ENCODE measurements at places on chromosomes 16 and 17.

GRCh38 chr16:77116856-77117255 lies 74.1 kb upstream of the MON1B start:
- DNase-seq, result no peak

- DNase-seq, result no peak
These were observed 30.3 kb upstream of the PHOSPHO1 start for GRCh38 chr17:49260817-49261291.

- no peak for DNase-seq
These were observed 17.3 kb upstream of the LASP1NB start for GRCh38 chr17:38907930-38908675.

DNA sequence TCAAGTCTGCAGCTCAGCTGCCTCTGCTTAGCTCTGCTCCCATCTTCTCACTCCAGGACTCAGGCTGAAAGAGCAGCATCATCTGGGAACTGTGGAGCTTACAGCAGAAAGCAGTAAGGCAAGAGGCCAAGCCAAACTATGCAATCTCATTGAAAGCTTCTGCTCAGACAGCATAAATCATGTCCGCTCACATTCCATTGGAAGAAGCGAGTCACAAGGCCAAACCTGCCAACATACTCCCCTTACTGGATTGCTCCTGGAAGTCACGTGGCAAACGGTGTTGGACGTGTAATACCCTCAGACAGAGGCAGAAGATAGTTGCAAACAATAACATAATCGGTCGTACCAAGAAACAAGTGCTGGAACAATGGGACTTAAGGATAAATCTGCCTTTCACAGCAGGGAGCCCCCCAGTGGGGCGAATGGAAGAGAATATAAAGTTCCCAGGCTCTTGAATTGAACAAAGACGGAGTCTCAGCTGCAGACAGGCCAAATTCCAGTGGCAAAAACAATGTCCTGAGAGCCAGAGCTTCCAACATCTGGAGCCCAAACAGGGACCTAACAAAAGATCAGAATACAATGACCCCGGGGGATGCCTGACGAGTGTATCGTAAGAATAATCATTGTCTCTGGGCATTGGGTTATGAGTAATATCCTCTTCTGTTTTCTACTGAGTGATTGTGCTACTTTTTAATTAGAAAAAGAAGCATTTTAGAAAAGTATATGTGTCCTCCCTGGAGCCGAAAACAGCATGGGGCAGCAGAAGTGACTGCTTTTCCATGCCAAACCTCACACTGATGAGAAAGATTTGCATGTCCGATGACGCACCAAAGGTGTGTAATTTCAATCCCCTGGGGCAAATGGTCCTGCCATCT lies 68.4 kb downstream of the CMC2 start:
- peak; percentile 96 for DNase-seq

DNA sequence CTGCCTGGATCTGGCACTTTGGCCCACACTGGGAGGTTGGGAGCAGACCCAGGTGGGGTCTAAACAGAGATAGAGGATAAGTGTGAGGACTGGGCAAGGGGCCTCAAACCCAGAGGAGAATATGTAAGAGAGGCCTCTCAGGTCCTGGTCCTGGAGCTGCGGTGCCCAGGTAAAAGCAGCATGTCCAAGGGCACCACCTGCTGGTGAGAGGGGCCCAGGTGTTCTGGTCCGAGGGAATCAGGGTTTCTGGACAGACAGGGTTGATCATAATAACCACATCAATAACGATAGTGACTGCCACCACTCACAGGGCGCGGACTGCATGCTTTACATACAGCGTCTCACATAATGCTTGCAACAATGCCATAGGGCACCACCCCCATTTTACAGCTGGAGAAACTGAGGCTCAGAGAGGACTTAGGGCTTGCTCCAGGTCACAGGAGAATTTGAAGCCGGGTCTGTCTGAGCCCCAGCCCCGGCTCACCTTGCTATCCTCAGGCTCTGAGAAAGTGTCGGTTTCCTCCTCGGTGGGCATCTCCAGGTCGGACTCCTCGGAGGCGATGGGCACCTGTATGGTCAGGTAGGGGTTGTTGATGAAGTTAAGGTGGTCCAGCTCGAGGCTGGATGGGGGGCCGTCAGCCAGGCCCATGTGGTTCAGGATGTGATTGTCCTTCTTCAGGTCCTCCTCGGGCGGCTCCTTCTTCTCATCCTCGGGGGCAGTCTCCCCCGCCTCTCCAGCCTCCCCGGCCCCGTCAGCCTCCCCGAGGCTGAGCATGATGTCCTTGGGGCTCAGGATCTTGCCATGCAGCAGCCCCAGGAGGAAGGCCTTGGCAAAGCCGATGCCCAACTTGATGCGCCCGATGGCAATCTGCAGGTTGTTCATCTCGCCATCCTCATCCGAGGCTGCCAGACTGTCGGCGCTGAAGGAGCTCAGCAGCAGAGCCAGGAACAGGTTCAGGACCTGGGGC lies 19.1 kb upstream of the CD79B start:
- no peak for DNase-seq

DNA sequence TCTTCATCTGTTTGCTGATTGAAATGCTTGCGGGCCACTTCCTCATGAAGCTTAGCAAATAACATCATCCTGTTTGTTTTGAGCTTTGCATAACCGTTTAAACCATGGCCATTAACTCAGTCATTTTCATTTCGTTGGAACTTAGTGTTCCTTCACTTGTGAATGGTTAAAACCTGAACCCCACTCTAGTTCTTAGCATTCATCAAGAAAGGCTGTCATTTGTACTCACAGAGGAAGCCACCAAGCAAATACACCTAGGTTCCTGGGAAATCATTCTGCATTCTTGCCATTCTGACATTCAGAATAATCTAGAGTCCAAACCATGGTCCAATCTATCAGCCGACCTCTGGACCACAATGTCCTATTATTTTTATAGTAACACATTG lies 8.4 kb upstream of the TAT start:
- DNase-seq, result no peak

DNA sequence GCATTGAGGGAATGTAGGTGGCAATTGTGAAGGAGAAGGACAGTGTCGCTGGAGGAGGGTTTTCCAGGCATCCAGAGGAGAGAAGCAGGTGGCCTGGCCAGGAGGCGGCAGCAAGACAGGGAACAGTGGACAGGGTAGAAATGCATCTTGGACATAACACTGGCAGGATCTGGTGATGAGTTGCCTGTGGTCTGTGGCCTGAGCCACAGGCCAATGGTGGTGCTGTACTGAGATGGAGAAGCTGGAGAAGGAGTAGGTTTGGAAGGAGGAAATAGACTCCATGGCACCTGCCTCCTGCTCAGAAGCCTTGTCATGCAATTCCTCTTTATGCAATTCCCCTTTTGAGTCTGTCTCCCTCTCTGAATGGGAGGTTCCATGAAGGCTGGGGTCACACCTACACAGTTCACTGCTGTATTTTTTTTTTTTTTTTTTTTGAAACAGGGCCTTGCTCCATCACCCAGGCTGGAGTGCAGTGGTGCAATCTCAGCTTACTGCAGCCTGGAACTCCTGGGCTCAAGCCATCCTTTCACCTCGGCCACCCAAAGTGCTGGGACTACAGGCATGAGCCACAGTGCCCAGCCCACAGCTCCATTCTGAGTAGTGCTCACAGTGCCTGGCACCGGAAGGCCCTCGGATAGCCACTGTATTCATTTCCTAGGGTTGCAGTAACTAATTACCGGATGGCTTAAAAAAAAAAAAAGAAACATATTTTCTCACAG lies 13.5 kb upstream of the CACNG4 start:
- no peak for DNase-seq

All from fibroblast of the conjunctiva (primary cell).